Subcutaneous adipose tissue (tissue), 4 donors: ENCODE measurements at places on chromosomes 13 and 19. TPM values are rescaled to one million over a fixed set of nuclear protein-coding genes. Genes with fewer than 3 reads are reported as not detected.

Gene ZNF223
- total RNA-seq = 4.7 TPM

Gene CPB2
- total RNA-seq = not detected

Gene C19orf33
- 3.0 TPM for total RNA-seq

Gene EML2
- 28.4 TPM for total RNA-seq

Gene OR7A5
- not detected for total RNA-seq

Gene WDFY2
- total RNA-seq = 23.3 TPM

Gene PTPRH
- 2.9 TPM for total RNA-seq

Gene PCP2
- total RNA-seq = not detected

Gene SHISA2
- 0.51 TPM for total RNA-seq

Gene ERICH4
- not detected for total RNA-seq

Gene ZNRF4
- total RNA-seq = not detected

Gene SERPINE3
- total RNA-seq = not detected

Gene ZNF625
- total RNA-seq = 4.4 TPM
